ENCODE measurements at places on chromosomes 1 and 21.
A peak's percentile ranks its signal among the peaks of the same experiment; 100 is the strongest.

GRCh38 chr1:153626904-153627714, at the start of gene S100A13:
Gene S100A13 (minus strand): TSS chr1:153627505. CDS start chr1:153626472, 1,033 bp downstream.
- DNase-seq: peak; percentile 94

DNA sequence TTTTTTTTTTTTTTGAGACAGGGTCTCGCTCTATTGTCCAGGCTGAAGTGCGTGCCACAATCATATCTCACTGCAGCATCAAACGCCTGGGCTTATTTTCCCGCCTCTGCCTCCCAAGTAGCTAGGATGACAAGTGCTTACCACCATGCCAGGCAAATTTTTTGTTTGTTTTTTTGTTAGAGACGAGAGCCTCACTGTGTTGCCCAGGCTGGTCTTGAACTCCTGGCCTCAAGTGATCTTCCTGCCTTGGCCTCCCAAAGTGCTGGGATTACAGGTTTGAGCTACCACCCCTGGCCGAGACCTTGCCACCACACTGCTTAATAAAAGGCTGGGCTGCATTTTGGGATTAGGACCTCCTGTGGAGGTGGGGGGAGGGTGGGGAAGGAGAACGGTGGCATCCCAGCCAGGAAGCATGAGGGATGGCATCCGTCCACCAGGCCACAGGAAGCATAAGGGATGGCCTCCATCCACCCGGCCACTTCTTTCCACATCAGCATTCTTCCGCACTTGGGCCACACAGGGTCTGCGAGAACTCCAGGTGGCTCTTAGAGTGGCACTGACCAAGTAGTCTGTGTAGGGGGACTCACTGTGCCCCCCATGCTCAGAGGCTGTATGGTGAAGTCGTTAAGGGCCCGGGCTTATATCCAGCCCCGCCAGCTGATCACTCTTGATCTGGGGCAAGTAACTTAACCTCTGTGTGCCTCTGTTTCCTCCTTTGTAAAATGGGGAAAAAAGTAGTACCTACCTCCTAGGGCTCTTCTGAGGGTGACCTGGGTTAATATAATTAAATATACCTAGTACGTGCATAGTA, 75.0 kb downstream of the GALNT2 start:
- DNase-seq: no peak

DNA sequence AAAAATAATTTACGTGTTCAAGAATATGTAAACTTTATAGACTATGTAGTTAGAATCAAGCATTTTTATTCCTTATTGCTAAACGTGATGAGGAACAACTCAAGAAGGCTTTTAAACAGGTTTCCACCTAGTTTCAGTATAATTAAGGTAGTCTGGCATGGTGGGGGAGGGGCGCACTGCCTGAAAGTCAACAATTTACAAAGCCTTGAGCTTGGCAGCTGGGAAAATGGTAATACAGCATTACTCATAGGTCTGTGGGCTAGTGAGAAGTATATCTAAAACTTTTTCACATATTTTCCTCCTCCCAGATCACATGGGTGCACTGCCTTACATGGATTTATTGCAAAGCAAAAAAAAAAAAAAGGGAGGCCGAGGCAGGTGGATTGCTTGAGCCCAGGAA, 75.2 kb downstream of the EVI5 start:
- DNase-seq: no peak

DNA sequence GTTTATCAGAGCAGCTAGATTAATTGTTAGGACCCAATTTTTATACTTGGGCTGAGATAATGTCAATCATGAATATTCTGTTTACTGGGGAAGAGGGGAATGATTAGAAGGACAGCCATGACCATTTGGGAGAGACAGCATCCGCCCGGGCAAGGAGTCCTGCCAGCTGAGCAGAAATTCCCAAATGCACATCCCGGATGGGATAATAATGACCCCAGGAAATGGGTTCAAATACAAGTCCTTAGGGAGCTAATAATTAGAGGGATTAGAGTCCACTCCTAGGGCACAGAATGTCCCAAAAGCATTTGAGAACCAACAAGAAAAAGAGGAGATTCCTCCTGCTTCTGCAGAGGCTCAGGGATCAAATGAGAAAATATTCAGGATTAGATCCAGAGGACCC, 115.9 kb downstream of the LRRC53 start:
- no peak for DNase-seq

GRCh38 chr1:242871471-242872030, 347.1 kb upstream of the PLD5 start:
- no peak for DNase-seq

- DNase-seq: no peak
Observed at GRCh38 chr1:42931911-42932422, 26.7 kb downstream of the SLC2A1 start.

GRCh38 chr1:89631816-89632656, 884 bp upstream of the LRRC8C start:
- DNase-seq: peak; percentile 30

DNA sequence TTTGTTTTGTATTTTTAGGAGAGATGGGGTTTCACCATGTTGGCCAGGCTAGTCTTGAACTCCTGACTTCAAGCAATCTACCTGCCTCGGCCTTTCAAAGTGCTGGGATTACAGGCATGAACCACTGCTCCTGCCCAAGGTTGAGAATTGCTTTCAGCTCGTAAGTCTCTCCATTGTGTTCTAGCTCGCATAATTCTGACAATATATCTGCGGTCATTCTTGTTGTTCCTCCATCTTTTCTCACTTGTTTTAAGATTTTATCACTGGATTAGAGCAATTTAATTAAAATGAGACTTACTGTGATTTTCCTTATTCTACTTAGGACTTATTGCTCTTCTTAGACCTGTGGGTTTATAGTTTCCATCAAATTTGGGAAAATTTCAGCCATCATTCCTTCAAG, 102.9 kb downstream of the AHCTF1 start:
- DNase-seq: no peak

DNA sequence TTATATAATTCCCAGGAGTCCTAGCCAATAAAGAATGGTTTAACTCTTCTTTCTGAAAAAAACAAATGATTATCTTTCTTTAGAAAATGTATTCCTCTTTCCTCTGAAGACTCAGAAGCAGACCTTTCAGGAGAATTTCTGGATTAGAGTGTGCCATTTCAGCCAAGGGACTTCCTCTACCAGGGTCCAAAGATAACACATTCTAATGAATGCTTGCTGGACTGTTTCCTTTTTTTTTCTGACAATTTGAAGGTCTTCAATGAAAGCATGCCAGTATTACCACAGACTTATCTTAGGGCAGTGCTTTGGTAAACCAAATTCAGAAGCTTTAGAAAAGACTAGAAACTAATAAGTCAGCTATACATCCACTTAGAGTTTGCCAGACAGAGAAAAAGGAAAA, 80.5 kb downstream of the RERE start:
- DNase-seq: no peak

- DNase-seq: no peak
Observed at GRCh38 chr1:214542275-214543199, 8.9 kb downstream of the PTPN14 start.

DNA sequence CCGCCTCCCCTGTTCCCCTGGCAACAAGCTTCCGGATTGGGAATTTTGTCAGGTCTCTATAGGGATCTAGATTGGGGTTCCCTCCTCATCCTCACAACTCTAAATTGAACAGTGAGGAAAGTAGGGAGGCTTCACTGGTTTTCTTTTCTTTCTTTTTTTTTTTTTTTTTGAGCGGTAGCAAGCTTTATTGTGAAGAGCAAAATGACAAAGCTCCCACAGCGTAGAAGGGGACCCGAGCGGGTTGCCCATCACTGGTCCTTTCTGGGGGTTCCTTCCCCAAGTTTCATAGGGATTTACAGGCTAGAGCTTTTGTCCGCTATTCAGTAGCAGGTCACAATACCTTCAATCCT, 10.3 kb downstream of the ARHGEF2 start:
- DNase-seq: no peak

DNA sequence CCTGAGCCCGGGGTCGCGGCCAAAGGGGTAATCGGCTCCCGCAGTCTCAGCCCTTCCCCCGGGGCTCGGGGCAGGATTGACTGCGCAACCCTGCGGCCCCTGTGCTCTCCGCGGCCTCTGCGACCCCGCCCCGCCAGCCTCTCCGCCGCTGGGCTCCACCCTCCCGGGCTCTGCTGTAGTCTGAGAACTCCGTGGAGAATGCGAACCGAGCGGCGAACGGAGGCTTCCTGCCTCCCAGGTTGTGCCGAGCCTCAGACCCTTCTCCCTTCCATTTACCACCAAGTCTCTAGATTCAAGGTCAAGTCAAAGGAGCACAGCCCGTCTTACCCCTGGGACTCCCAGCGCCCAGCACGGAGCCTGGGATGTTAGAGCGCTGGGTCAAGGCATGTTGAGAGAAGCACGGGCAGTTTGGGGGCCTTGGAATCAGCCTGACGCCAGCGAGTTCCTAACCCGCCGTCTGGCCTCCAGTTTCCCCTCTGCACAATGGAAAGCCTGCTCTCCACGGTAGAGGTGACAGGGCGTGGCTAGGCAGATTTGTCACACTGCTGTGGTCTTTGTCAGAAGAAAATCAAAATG, 3.0 kb downstream of the ATP2B4 start:
- no peak for DNase-seq

Measured in RKO (cell line).